ENCODE measurements at places on chromosomes 7 and 10.

DNA sequence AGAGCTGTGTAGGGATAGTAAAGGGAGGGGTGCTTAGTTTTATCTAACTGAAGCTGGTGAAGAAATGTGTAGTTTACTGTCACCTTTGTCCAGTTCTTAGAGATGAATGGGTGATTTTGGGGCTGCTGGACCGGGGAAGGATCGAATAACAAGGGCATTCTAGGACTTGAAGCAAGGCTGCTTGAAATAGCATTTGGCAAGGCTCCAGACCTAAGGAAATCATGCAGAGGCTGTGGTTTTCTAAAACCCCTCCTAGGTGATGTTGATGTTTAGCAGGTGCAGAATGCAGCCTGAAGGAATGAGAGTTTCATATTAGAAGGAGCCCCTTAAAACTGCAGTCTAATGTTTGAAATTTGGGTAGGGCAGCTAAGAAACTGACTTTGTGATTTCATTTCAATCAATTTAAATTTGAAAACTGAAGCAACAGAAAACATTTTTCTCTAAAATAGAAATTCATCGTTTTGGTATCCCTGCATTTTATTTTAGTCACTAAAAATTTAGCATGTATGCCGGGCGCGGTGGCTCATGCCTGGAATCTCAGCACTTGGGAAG lies 68.5 kb downstream of the TET1 start:
- DNase-seq: no peak

- no peak for DNase-seq
Measured at GRCh38 chr10:75414527-75414926, 13.0 kb upstream of the ZNF503 start.

DNA sequence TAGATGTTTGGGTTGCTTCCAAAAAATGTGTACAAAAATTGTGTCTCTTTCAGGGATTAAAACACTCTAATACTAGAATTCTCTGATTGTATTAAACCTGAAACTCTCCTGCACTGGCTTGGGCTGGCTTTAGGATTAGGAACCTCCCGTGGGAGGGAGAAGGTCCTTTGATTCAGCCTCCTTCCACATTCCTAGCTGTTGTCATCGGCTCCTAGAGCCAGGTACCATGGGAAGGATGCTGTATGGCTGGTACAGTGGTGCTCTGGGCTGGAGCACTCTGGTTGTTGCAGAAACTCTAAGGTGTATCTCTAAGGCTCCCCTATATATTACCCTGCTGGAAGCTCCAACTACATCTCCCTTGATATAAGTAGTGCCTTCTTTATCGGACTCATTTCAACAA lies 245.2 kb upstream of the FOXK1 start:
- DNase-seq: no peak

DNA sequence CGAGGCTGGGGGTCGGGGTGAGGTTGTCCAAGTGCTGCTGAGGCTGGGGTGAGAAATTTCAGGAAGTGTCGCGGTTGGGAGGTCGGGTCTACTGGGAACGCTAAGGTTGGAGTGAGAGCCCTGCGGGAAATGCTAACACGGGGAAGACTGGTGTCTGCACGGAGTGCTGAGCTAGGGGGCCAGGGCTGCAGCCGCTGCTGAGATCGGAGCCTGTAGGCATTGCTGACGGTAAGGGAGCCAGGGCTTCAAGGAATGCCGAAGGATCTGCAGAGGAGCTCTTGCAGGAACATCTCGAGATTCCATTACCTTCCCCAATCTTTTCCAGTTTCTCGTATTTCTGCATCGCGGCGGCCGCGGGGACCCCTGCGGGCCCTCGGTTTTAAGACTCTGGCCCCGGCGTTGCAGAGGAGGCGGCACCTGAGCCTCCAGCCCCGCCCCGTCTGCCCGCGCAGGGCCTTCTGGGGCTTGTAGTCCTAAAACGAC lies at the start of gene CDK5:
Gene CDK5, minus strand, starts transcription at position 392 of the 483 bp plus-strand sequence. Its CDS starts 49 bp downstream, at position 343.
- no peak for DNase-seq
